Upper lobe of left lung (tissue), 6 donors: ENCODE measurements at places on chromosomes 13 and 19. TPM values are rescaled to one million over a fixed set of nuclear protein-coding genes. Genes with fewer than 3 reads are reported as not detected.

Gene RNF17
- not detected for total RNA-seq

Gene ZNF69
- 15.0 TPM for total RNA-seq

Gene ERF
- total RNA-seq, result 43.6 TPM

Gene CASP14
- total RNA-seq, result not detected

Gene BCAM
- 277 TPM for total RNA-seq

Gene PABPC3
- 0.11 TPM for total RNA-seq

Gene HSPB6
- 9.1 TPM for total RNA-seq

Gene ZNF229
- total RNA-seq, result 2.1 TPM

Gene MBD3L3
- total RNA-seq, result not detected

Gene PSG2
- not detected for total RNA-seq

Gene MAB21L1
- total RNA-seq, result not detected

Gene HCN2
- not detected for total RNA-seq

Gene GMIP
- total RNA-seq, result 20.8 TPM

Gene COX7A1
- 24.0 TPM for total RNA-seq

Gene ZNF491
- total RNA-seq, result not detected

Gene MED29
- total RNA-seq, result 32.5 TPM

Gene ADGRE3
- total RNA-seq, result 5.7 TPM

Gene DCT
- not detected for total RNA-seq

Gene ZNF814
- 8.3 TPM for total RNA-seq

Gene TCF3
- total RNA-seq, result 36.7 TPM

Gene LIN7B
- total RNA-seq, result 10.0 TPM

Gene EGLN2
- 215 TPM for total RNA-seq

Gene POLR1D
- 186 TPM for total RNA-seq

Gene PRTN3
- total RNA-seq, result not detected

Gene ZNF610
- 5.3 TPM for total RNA-seq

Gene SIRT2
- 45.2 TPM for total RNA-seq

Gene ZNF571
- 4.6 TPM for total RNA-seq

Gene FXYD1
- 64.9 TPM for total RNA-seq
